NT2/D1 (cell line): ENCODE measurements at places on chromosomes 7 and 10.

- peak; percentile 51 for DNase-seq
Measured at GRCh38 chr7:71846160-71846559, 566.0 kb downstream of the CALN1 start.

DNA sequence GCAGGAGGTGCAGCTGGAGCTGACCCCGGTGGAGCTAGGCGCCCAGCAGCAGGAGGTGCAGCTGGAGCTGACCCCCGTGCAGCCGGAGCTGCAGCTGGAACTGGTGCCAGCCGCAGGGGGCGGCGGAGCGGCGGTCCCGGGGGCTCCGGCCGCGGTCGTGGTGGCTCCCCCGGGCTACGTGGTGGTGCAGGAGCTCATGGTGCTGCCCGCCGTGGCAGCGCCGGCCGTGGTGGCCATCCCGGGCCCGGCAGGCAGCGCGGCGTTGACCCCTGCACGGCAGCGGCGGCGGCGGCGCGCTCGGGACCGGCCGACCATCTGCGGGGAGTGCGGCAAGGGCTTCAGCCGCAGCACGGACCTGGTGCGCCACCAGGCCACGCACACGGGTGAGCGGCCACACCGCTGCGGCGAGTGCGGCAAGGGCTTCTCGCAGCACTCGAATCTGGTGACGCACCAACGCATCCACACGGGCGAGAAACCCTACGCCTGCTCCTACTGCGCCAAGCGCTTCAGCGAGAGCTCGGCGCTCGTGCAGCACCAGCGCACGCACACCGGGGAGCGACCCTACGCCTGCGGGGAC, 6.8 kb downstream of the ZNF853 start:
- DNase-seq, result no peak

DNA sequence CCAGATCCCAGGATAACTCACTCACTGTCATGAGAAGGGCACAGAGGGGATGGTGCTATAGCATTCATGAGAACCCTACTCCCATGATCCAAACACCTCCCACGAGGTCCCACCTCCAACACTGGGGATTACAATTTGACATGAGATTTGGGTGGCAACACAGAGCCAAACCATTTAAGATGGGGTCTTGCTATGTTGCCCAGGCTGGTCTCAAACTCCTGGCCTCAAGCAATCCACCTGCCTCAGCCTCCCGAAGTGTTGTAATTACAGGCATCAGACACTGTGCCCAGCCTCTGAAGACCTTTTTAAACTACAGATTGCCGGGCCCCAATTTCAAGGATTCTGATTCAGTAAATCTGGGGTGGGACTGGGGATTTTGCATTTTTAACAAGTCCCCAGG, 98.5 kb downstream of the BAMBI start:
- no peak for DNase-seq

DNA sequence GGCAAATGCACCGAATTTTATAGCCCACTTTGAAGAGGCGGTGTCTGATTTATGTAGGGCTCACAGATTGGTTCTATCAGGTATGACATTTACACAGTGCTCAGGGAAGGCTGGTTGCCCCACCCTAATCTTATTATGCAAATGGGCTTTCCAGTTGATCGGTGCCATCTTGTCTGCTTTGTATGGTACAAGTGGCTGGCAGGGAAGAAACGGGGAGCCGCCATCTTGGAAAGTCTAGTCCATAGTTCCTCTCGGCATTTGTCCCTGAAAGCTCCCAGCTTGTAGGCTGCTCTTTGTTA, 36.6 kb downstream of the TMEM229A start:
- DNase-seq, result no peak

GRCh38 chr7:111357691-111358090, 204.6 kb downstream of the IMMP2L start:
- no peak for DNase-seq

- DNase-seq, result no peak
Measured at GRCh38 chr10:36441557-36441956, 683.8 kb upstream of the ANKRD30A start.

DNA sequence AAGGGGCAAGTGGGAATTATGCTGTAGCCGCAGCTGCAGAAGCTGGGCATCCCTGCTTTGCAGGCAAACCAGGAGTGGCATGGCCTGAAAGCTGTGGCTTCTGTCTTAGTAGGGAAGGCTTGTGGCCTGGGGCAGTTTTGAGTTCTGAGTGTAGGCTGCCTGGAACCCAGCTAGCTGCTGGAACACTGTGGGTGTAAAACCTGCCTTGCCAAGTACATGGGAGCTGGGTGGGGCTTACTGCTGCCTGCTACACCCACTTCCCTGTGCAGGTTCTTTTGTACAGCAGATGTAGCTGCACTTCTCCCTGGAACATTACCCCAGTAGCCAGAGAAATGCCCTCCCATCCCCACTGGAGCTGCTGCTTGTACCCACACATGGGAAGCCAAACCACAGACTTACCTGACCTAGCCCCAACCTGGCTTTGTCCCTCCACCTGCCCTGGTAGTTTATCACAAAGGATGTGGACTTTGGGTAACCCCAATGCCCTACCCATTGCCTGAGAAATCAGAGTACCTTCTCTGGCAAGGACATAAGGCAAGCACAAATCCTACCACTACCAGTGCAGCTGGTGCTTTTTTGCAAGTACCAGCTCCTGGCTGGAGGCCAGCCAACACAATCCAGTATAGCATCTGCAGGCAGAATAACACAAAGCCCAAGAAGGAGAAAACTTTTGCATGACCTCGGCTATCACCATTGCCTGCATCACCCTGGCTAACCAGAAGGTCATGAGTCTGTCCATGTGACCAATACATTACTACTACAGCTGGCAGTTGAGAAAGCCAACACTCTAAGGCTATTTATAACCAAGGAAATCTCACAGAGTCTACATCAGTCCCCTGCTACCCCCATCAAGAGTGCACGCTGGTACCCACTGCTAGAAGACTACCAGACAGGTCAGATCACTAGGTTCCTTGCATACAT, 26.5 kb upstream of the PPP1R3A start:
- DNase-seq, result no peak

GRCh38 chr10:6416892-6417512, 163.1 kb downstream of the PRKCQ start:
- DNase-seq, result peak; percentile 33

- DNase-seq, result no peak
Measured at GRCh38 chr10:69265521-69265920, 12.8 kb upstream of the HK1 start.

- DNase-seq, result no peak
Measured at GRCh38 chr7:30837581-30837980, 66.4 kb downstream of the MINDY4 start.

- no peak for DNase-seq
Measured at GRCh38 chr7:102098986-102099385, 187.7 kb upstream of the SH2B2 start.

DNA sequence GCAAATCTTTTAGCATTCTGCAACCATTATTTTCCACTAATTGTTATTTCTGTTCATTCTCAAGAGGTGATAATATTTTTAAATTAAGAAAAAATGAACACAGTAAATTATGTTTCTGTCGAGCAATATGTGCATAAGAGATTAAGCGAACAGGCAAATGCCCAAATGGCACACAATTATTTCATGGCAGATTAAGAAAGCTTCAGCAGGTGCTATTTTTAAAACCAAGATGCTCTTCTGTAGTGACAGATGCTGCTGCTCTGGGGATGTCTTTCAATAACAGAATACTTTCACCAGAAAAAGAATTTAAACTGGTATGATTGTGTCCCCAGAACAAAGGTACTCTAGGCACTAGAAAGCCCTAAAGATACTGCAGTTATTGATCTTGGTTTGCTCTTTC, 412.7 kb upstream of the SORCS1 start:
- DNase-seq, result no peak

GRCh38 chr7:7977774-7978173, 9.2 kb downstream of the GLCCI1 start:
- DNase-seq, result no peak

GRCh38 chr10:126321440-126321839, 66.8 kb downstream of the ADAM12 start:
- no peak for DNase-seq

DNA sequence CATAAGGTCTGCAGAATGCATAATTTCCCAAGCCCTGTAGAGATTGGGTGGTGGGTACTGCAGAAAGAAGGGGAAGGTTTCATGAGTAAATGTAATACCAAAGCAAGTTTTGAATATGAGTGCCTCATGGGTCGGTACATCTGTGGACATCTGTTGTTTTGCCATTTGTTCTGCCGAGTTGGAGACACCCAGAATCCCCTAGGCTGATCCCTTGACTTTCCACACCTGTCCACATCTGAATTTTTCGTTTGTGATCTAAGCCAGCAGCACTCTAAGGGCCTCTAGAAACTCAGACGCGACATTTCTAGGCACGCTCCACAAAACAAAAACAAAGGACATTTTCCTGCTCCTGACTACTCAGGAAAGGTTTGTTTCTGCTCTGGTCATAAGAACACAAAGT, 11.7 kb upstream of the SLF2 start:
- DNase-seq, result no peak

DNA sequence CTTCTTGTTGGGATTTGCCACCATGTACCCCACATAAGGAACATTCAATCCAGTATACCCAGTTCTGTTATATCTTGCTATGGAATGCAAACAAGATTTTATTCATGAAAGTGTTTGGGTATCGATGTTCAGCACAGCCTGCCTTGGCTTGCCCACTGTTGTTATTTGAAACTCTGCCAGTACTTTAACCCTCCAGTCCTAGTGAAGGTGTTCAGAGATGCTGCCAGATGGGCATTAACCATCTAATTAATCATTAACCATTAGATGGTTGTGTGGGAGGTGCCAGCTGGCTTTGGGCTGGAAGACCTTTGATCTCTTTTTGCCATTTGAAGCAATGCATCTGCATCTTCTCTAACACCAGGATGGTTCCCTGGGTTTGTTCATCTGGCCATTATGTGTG, 363.0 kb downstream of the SH2D4B start:
- DNase-seq, result no peak

- no peak for DNase-seq
Measured at GRCh38 chr10:59577984-59578383, 131.7 kb downstream of the SLC16A9 start.

GRCh38 chr10:1654247-1654646, 83.1 kb downstream of the ADARB2 start:
- DNase-seq, result no peak

- no peak for DNase-seq
Measured at GRCh38 chr10:51386248-51386885, 312.1 kb downstream of the PRKG1 start.

GRCh38 chr7:151876899-151877777, at the start of gene PRKAG2:
PRKAG2 (minus strand) TSS chr7:151877115; CDS start chr7:151876620, 495 bp downstream.
- DNase-seq, result no peak

- no peak for DNase-seq
Measured at GRCh38 chr10:78260141-78260540, 226.5 kb downstream of the RPS24 start.
